ENCODE measurements at places on chromosomes 3 and 15.
A peak's percentile ranks its signal among the peaks of the same experiment; 100 is the strongest.

DNA sequence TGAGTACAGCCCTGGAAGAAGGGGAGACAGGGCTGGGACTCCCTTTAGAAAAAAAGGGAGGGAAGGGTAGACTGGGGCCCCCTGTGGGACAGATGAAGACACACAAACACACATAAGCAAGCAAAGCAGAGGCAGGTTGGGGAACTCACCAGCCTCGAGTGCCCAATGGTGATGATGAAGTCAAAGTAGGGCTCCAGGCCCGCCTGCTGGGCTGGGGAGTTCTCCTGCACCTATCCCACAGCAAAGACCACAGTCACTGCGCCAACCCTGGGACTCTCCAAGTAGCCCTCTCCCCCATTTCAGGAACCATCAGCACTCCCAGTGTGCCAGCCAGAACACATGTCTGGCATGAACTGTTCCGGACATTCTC is 4.1 kb downstream of the GORASP1 start:
- no peak for DNase-seq

GRCh38 chr15:65195548-65195923 is 10.4 kb upstream of the CLPX start:
- DNase-seq = no peak

DNA sequence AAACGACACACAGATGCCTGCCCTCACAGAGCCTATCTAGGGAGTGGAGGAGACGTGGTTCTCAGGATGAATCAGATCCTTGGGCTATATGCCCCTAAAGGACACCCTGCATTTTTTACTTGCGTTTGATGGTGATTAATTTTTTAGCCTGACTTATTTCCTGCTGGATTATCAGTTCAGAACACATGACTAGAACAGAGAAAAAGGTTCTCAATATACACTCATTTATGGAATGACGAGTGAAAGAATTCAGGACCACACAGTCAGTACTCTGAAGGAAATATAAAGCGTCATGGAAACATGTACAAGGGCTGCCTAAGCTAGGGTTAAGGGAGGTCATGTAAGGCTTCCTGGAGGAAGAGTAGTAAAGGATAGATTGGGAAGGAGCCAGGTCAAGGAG is 121.8 kb downstream of the SSR3 start:
- DNase-seq = no peak

DNA sequence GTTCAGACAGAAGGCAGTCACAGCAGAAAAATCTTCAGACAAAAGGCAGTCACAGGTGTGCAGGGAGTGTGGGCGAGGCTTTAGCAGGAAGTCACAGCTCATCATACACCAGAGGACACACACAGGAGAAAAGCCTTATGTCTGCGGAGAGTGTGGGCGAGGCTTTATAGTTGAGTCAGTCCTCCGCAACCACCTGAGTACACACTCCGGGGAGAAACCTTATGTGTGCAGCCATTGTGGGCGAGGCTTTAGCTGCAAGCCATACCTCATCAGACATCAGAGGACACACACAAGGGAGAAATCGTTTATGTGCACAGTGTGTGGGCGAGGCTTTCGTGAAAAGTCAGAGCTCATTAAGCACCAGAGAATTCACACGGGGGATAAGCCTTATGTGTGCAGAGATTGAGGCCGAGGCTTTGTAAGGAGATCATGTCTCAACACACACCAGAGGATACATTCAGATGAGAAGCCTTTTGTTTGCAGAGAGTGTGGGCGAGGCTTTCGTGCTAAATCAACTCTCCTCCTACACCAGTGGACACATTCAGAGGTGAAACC is 27.6 kb downstream of the ZNF589 start:
- peak; percentile 54 for DNase-seq

GRCh38 chr3:72123908-72124441 is 339.0 kb upstream of the PROK2 start:
- no peak for DNase-seq

DNA sequence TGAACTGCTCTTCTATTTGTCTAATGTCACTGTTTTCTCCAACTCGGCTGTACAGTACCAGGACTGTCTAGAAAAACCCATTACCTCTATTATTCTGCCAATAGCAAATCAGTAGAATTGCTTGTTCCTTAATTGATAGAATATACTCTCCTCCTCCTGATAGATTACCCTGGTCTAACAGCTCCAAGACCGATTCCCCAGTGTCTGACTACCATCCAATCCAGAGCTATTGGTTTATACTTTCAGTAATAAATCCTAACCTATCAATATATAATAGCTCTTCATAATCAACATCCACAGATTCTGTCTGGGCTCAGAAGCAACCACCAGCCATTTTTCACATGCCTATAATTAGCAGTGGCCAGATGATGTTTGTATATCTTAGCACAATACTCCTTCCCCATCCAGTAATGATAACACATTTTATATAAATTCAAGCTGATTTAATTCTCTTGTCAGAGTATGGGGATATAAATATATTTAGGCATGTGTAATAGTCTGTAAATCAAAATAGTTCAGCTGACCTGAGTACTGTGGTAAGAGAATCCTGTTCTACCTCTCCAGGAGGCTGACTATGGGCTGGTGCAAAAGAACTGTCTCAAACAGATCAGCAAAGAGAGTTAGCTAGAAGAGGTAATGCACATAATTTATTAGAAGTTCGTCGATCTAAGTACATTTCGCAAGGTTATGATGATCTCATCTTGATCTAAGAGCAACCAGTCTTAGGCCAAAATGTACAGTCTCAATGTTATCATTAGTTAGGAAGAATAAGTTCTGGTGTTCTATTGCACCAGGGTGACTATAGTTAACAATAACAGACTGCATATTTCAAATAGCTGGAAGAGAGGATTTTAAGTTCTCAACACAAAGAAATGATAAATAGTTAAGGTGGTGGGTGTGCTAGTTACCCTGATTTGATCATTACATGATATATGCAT is 193.4 kb downstream of the SHOX2 start:
- DNase-seq = no peak

GRCh38 chr3:130088061-130088460 is 6.4 kb downstream of the ALG1L2 start:
- DNase-seq = no peak

GRCh38 chr3:194808640-194809097 is 123.0 kb downstream of the FAM43A start:
- no peak for DNase-seq

- DNase-seq = no peak
Observed at GRCh38 chr3:30258426-30259392, 347.7 kb upstream of the TGFBR2 start.

DNA sequence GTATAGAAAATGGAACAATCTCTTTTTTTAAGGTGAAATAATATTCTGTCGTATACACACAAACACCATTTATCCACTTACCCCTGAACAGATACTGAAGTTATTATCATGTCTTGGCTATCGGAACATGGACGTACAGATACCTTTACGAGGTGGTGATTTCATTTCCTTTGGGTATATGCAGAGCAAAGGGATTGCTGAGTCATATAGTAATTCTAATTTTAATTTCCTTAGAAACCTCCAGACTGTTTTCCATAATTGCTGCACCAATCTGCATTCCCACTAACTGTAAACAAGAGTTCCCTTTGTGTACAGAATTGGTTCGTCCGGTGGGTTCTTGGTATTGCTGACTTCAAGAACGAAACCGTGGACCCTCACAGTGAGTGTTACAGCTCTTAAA is 179.4 kb downstream of the SHOX2 start:
- DNase-seq = no peak

GRCh38 chr3:108378153-108378951 is 82.0 kb downstream of the HHLA2 start:
- no peak for DNase-seq

DNA sequence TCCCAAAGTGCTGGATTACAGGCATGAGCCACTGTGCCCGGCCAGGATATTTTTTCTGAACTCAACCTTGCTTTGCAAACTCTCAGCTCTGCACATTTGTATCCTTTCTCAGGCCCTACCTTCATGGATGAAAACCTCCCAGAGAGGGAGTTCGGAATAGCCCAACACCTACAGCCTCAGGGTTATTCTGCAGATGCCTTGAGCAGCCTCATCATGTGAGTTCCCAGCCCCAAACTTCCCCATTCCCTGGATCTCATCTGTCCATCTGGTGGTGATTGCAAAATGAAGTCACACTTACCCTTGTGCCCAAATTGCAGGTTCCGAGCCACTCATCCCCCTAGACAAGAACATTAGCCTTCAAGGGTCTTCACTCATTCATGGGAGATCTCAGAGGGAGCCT is 39.9 kb upstream of the KLHL25 start:
- DNase-seq = no peak

DNA sequence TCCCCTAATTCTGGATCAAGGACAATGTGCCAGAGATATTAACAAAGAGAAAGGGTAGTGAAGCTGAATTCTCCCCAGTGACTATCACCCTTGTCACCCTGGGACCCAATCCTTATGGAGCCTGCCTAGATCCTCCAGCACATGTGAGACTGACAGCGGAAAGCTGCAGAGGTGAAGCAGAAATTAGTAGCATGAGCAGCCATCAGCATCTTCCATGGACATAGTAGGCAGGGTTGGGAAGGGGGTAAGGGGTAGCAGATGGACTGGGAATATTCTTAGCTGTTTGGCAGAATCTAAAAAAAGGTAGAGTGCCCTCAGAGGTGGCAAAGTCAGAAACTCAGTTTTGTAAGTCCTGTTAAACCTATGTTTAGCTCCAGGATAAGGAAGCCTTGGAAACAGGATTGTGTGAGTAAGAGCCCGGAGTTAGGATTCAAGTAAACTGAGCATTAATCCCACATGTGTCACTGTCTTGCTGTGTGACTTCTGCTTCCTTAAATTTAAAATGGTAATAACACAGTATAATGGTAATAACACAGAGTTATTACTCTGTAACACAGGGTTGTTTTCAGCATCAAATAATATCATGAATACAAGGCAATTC is 14.5 kb downstream of the GOLIM4 start:
- no peak for DNase-seq

GRCh38 chr3:71094658-71095209 is 488.8 kb downstream of the FOXP1 start:
- no peak for DNase-seq

- DNase-seq = no peak
Observed at GRCh38 chr15:96500508-96500907, 170.0 kb downstream of the NR2F2 start.

GRCh38 chr15:80479191-80479590 is 75.0 kb downstream of the ARNT2 start:
- DNase-seq = no peak

DNA sequence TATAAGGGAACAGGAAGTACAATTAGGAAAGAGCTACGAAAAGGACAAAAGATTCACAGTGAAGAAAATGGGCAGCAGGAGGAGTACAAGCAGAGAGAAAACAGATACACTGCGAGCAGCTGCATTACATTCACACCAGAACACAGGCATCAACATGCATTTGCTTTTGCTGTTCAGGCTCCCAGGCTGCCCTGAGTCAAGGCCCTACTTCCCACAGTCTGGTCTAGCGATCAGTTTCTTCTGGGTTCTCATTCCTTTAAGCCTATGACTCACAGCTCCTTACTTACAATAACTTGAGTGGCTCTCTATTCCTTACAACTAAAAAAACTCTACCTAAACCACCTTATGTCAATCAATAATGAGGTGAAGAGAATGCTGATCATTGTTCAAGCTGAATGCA is 24.5 kb upstream of the ZNF445 start:
- DNase-seq = no peak

GRCh38 chr15:37083610-37084009 is 16.7 kb downstream of the MEIS2 start:
- DNase-seq = no peak

DNA sequence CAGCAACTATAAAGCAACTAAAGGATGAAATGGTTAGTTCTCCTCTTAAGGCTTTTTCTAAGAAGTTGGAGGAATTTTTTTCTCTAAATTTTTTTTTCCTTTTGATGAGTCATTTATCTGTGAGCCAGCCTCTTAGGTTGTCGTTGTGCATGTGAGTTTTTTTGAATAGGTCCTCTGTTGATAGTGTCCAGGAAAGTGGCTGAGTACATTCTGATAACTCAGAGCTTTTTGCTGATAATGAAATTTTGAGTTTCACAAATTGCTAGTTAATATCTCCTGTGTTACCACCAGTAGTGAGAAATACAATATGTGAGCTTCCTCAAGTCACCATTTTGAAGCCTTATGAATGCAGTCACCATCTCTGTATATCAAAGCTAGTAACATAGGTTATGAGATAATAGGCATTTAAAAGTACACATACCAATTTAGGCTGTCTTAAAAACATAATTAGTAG is 7.1 kb upstream of the LXN start:
- no peak for DNase-seq

GRCh38 chr3:114319453-114319852 is 25.6 kb downstream of the TIGIT start:
- DNase-seq = no peak

GRCh38 chr3:45826321-45826720 is 15.6 kb downstream of the LZTFL1 start:
- no peak for DNase-seq

- DNase-seq = no peak
Observed at GRCh38 chr3:14238356-14238755, 59.7 kb downstream of the LSM3 start.

- DNase-seq = no peak
Observed at GRCh38 chr3:179630753-179631451, 21.9 kb upstream of the USP13 start.

GRCh38 chr15:36331531-36332275 is 247.7 kb upstream of the CDIN1 start:
- no peak for DNase-seq

- DNase-seq = no peak
Observed at GRCh38 chr3:120436523-120437050, 14.2 kb downstream of the FSTL1 start.

DNA sequence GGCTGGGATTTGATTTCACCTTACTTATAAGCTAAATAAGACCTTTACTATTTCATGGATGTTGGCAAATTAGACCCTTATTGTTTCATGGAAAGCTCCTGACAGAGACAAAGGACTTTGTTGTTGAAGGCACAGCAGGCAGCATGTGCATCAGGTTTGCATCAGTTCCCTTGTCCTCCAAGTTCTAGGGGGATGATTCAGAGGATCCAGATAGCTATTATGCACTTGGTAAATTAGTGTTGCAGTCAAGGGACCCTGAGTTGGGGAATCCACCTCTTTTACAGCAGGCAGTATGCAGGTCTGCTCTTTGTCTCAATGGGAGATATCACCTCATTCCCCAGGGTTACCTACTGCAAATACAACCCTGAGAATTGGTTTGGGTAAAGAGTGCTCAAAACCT is 131.4 kb upstream of the IGSF10 start:
- no peak for DNase-seq

DNA sequence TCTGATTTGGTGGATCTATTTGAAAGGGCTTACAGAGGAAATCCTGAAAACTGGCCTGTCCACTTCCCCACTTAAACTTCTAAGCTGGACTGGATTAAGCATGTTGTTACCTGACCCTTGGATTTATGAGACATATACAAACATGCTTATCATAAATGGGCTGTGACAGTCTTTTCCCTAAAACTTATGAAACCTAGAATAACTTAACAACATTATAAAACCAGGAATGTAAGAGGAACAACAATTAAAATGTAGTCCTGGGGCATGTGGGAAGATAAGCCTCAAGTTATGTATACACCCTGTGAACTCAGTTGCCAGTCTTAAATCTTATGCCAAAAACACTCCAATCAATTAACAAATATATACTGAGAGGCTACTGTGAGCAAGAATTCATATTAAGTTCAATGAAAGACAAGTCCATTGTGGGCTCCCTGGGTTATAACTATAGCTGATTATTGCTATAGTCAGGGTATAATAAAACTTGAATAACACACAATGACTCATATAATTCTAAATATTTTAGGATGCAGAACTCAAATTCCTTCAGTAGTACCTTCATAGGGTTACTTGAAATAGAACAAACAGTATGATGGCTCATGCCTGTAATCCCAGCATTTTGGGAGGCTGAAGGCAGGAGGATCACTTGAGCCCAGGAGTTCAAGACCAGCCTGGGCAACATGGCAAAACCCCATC is 87.2 kb upstream of the PPIB start:
- DNase-seq = no peak
